ENCODE measurements at places on chromosomes 2 and 18.

- DNase-seq: no peak
Measured at GRCh38 chr2:219570924-219571310, 422 bp downstream of the OBSL1 start.

- DNase-seq: no peak
Measured at GRCh38 chr2:113334147-113334546, 55.4 kb upstream of the PAX8 start.

DNA sequence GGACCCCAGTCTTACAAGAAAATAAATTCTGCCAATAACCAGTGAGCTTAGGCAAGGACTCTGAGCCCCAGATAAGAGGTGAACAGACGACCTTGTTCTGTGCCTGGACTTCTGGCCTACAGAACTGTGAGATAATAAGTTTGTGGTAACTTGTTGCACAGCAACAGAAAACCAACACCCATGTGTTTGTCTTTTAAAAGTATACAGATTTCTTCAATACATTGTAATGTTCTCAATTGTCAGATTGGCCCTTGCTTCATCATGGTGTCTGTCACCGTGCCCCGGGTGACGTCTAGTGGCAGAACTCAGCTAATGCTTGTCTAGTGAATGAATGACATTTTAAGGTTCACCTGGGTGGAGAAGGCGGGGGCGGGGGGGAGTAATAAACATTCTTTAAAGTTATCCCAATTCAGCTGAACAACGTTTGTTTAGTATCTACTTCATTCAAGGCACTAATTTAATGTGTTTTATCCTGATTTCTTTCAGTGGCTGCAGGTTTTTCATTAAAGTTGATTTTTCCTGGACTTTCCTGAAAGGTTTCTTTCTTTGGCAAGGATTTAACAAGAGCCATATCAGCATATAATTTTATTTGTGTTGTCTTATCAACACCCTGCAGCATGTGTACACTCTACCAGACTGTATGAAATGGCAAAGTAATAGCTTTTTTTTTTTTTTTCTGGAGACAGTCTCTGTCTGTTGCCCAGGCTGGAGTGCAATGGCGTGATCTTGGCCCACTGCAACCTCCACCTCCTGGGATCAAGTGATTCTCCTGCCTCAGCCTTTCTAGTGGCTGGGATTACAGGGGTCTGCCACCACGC lies 123.8 kb upstream of the DLX2 start:
- no peak for DNase-seq

GRCh38 chr2:190835303-190835930 lies 45.2 kb upstream of the GLS start:
- peak; percentile 82 for DNase-seq

GRCh38 chr2:163119966-163120365 lies 281.4 kb upstream of the KCNH7 start:
- no peak for DNase-seq

GRCh38 chr2:178836807-178837206 lies 29.6 kb upstream of the TTN start:
- DNase-seq: no peak

GRCh38 chr2:188272121-188272520 lies 19.6 kb upstream of the GULP1 start:
- DNase-seq: no peak

DNA sequence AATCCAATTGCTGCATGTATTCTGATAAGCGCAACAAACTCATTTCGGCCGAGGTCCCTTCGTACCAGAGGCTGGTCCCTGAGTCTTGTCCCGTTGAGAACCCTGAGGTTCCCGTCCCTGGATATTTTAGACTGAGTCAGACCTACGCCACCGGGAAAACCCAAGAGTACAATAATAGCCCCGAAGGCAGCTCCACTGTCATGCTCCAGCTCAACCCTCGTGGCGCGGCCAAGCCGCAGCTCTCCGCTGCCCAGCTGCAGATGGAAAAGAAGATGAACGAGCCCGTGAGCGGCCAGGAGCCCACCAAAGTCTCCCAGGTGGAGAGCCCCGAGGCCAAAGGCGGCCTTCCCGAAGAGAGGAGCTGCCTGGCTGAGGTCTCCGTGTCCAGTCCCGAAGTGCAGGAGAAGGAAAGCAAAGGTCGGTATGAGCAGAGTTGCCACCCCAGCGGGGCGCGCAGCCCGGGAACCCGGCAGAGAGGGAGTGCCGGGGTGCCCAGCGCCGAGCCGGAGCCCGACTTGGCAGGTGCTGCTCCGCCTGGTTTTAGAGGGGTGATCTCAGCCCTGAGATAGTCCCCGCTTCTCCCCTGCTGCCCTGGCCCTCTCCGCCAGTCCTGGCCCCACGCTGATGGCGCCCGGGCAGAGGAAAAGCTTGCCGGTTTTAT lies 714 bp downstream of the HOXD10 start:
- no peak for DNase-seq

GRCh38 chr2:174439950-174440349 lies 44.4 kb downstream of the SCRN3 start:
- no peak for DNase-seq

DNA sequence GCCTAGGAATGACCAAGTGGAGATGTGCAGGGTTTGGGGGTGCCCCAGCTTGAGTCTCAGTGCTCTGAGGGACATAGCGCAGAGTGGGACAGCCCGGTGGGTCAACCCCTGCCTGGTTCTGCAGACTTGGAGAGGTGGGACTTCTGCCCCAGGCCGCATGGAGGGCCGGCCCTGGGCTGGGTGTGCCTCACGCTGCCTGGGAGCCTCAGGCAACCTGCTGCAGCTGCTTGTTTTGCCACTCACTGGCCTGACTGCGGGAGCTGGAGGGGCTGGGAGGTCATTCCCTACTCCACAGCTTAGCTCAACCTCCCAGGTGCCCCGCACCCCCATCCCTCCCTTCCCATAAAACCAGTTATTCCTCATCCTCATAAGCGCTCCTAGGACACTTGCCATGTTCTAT lies 33.1 kb downstream of the ODC1 start:
- no peak for DNase-seq

DNA sequence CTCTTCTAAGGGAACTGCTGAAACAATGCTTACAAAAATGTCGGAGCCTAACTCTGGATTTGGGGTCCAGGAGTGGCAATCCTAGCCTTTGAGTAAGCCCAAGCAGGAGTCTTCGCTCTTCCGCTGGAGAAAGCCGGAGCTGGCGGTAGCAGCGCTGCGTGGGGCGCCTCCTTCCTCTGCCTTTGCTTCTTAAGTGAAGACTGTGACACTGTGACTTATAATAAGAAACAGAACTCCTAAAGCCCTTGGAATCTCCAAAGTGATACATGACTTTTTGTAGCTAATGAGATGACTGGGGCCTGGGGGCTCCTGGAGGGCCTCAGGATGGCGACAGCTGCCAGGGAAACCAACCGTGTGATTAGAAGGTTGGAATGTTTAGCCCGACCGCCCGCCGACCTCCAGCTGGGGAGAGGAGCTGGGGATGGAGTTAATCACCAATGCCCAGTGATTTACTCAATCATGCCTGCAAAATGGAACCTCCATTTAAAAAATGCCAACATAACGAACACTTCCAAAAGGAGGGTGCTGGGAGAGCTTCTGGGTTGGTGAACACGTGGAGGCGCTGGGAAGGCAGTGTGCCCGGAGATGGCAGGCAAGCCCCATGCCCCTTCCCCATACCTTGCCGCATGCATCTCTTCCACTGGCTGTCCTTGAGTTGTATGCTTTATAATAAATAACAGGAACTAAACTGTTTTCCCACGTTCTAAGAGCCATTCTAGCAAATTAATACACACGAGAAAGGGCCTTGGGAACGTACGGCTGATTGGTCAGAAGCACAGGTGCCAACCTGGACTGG lies 29.0 kb upstream of the MAL start:
- DNase-seq: no peak

- no peak for DNase-seq
Measured at GRCh38 chr2:64244037-64244416, 99.8 kb upstream of the PELI1 start.

- DNase-seq: no peak
Measured at GRCh38 chr2:207075456-207075855, 90.3 kb downstream of the KLF7 start.

GRCh38 chr2:155151945-155152344 lies 453.4 kb downstream of the KCNJ3 start:
- DNase-seq: no peak

DNA sequence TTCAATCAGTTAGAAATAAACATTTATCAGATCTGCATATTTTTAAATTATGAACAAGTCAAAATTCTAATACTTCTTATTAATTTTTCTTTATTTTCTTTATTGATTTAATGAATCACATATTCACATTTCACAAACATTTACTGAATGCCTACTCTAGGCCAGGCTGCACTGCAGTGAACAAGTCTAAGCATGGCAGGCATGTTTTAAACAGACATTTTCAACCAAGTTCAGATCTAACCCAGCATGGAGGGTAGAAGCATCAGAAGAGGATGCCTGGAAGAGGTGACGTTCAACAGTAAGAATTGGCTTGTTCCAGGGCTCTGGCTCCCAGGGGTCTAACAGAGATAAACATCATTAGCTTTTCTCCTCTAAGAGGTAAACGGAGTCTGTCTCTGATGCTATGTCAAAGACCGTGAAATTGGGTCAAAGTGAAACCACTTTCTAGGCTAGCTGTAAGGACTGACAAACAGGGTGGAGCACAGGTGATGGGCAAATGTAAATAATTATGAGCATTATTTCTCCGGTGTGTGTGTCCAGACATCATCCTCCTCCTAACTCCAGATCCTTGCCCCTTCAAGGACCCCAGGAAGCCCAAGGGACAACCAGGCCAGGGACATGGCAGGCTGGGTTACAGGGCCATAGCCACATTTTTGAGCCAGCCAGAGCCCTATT lies 50.6 kb downstream of the UNC50 start:
- no peak for DNase-seq

- DNase-seq: no peak
Measured at GRCh38 chr2:63056107-63057050, 5.7 kb downstream of the OTX1 start.

DNA sequence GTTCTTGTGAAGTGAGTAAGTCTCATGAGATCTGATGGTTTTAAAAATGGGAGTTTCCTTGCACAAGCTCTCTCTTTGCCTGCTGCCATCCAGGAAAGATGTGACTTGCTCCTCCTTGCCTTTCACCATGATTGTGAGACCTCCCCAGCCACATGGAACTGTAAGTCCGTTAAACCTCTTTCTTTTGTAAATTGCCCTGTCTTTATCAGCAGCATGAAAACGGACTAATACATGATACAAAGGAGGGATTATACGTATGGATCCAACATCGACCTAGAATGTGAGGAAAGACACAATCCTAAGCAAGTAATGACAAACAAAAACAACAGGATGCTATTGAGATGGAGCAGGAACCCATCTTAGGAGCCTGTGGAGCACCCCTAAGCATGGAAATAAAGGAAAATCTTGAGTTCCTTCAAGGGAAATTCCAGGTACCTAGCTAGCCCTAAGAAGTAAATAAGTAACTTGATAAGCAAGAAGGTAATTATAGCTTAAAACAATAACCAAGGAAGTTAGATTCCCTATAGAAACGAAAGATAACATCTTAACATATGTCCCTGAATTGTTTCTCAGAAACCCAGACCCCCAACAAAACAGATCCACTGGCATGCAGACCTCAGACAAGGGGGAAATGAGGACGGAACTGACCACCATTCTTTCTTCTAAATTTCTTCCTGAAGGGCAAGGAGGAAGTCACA lies 1.5 kb upstream of the TNFRSF11A start:
- no peak for DNase-seq

DNA sequence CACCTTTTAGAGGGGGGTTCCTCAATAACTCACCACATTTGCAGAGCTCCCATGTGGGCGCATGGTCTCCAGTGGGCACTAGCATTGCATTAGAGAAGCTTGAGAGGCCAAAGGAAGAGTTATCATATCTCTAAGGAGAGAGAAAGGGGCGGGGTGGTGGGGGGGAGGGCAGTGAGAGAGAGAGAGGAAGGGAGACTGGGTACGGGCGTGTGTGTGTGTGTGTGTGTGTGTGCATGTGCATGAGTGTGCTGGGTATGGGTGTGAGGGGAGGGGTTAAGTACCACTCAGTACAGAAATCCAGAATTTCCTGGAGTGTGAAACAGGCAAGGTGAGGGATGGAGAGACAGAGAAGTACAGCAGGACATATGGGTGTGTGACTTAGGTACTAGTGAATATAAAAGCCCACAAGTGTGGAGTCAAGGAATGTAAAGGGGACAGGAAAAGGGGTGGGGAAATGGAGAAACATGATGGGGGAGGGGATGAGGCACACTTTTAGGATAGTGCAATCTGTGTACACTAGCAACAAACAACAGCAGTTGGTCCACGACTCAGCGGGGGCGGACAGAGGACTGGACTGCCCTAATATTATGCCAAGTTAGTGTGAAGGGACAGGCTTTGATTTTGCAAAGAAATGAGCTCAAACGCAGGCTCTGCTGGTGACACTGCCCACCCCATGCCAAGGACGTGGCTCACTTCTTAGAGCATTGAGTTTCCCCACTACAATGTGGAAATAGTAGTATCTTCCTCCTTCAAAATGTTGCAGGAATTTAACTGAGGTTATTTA lies 91.3 kb downstream of the SPRED2 start:
- no peak for DNase-seq

DNA sequence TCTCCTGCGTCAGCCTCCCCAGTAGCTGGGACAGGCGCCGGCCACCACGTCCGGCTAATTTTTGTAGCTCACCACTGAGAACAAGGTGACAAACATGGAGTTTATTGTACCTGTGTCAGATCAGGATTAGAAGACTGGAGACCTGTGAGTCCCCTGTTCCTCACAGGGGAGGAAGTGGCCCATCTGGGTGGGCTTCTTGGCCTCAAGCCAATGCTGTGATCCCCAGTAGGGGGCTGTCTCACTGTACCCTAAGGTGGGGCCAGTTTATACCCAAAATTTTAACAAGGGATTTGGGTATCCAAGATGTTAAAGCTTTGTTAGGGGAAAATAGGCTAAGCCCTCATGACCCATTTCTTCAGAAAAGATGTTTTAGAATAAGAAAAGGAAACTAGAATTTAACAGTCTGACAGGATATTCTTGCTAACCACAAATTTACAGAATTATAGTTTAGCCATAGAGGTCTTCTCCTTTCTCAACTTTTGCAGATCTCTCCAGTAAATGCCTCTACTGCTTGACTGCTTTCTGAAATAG lies 16.3 kb downstream of the PCBP1 start:
- no peak for DNase-seq

GRCh38 chr2:235746257-235746934 lies 252.6 kb downstream of the AGAP1 start:
- DNase-seq: peak; percentile 83

DNA sequence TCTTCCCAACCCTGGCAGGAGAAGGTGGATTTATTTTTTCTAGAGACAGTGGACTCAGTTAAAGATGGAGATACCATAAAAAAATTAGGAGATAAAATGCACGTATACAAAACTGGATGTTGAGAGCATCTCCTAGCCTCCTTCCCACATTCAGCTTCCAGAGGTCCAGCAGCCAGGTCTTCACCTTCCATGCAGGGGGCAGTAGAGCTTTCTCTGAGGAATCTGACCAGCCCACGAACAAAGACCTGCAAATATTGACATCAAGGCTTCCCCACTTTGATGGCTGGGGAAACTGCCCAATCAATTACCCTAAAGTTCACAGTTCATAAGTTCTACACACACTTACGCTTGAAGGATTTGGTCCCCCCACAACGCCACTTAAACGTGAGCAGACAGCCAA lies 24.5 kb downstream of the AQP4 start:
- no peak for DNase-seq

GRCh38 chr2:188251034-188251433 lies 40.6 kb upstream of the GULP1 start:
- no peak for DNase-seq

GRCh38 chr2:42928692-42929545 lies 136.5 kb upstream of the HAAO start:
- peak; percentile 43 for DNase-seq

- DNase-seq: peak; percentile 63
Measured at GRCh38 chr2:109663721-109664120, 49.6 kb downstream of the SOWAHC start.
